ENCODE measurements at places on chromosomes 7 and 10.

DNA sequence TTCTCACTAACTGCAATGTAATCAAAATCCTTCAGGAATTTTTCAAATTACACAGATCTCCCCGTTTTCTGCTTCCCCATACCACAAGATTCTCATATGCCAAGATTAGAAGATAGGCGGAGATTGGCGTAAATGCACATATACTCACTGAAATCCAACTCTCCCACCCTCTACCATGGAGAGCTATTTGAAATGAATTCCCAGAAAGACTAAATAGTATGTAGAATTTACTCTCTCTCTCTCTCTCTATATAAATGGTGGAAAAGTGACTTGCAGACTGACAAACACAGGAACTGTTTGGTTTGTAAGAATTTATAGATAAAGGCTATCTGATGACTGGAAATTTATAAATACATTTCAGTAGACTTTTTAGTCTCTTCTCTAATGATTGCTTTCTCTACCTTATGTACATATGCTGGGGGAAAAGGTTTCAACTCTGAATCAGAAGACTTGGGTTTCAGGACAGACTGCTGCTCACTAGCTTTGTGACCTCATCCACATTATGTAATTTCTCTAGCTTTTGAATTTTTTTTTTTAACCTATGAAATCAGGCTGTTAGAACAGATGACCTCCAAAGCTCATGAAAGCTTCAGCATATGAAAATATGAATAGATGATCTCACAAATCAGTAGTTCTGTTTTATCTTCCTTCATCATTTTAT, 67.8 kb upstream of the CSTF2T start:
- no peak for DNase-seq

DNA sequence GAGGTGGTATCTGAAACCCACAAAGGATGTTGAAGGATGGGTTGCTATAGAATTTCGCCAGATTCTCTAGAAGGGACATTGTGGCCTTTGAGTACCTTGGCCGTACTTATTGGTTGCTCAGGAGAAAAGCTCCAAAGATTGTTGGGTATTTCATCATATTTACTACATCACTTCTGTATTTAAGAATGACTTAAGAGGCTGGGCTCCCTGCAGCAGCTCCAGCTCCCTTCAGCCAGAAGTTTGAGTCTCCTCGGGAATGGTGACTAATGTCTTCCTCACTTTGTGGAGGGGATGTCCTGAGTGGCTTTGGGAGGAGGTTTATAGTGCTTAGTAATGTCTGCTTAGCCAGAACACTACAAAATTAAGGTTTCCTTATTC, 18.1 kb downstream of the MINDY4 start:
- DNase-seq, result no peak

GRCh38 chr10:103062854-103063590, 130.1 kb downstream of the NT5C2 start:
- DNase-seq, result no peak

DNA sequence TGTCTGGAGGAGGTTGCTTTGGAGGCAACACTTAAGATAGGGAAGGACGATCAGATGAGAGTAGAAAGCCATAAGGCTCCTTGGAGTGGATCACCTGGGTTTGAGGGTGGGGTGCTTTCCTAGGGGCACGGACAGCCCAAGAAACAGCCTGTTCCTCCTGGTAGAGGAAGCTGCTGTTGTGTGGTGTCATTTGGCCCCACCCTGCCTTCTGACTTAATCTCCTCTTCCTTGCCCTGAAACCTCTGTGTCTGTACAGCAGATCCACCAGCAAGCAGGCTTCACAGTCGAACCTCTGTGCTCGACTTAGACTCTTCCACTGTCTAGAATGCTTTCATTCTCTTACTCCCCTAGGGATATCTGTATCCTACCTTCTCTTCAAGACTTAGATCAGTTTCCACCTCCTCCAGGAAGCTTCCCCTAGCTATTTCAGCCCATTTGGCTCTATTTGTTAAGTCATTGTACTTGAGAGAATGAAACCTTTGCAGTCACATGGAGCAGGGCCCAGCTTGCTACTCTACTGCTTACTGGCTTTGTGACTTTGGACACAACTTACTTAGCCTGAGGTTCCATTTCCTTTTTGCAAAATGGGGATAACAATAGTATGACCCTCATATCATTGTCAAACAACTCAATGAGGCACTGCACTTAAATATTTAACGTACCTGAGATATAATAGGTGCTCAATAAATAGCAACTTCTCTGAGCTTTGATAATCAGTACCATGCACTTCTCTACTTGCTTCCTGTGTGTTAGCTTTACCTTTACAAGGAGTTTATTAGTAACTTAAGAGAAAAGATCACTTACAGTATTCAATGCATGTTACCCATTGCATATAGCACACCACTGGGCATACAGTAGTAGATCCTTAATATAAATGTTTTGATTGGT, 5.0 kb downstream of the MXI1 start:
- DNase-seq, result no peak

DNA sequence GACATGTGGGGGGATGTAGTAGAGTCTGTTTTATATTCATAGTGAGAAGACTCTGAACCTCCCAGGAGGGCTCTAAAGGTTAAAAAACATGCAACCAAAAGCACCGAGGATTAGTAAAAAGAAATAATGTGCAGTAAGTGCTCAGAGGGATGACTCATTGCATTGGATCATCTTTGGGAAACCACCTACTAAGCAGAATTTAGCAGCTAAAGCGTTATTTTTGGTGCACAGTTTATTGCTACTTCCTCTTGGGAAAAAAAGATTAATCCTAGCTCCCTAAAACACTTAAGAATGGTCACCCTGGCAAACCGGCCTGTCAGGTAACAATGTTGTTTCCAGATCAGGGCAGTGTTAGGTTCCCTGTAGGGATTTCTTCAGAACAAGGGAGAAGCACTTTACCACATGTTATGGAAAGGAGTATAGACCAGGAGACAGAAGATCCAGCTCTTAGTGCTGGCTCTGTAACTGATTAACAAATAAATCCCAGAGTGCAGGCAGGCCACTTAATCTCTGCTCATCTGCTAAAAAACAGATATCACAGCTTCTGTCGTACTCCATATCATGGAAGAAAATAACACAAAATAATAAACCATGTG, 44.8 kb upstream of the FAM133B start:
- no peak for DNase-seq

DNA sequence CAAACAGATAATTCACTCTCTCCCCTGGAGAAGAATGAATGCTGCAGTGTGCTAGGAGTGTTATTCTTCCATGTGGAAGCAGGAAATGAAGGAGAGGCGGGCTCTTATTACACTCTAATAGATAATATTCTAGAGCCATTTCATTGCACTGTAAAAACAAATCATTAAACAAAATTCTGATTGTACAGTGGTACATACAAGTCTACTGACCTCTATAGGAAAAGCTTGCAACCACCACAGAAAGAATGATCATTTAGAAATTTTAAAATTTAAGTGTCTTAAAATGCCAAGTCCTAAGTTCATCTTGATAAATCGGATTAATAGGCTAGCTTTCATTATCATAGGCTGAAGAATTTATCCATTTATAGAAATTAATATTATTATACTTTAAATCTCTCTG, 960.3 kb upstream of the LRRN3 start:
- no peak for DNase-seq

DNA sequence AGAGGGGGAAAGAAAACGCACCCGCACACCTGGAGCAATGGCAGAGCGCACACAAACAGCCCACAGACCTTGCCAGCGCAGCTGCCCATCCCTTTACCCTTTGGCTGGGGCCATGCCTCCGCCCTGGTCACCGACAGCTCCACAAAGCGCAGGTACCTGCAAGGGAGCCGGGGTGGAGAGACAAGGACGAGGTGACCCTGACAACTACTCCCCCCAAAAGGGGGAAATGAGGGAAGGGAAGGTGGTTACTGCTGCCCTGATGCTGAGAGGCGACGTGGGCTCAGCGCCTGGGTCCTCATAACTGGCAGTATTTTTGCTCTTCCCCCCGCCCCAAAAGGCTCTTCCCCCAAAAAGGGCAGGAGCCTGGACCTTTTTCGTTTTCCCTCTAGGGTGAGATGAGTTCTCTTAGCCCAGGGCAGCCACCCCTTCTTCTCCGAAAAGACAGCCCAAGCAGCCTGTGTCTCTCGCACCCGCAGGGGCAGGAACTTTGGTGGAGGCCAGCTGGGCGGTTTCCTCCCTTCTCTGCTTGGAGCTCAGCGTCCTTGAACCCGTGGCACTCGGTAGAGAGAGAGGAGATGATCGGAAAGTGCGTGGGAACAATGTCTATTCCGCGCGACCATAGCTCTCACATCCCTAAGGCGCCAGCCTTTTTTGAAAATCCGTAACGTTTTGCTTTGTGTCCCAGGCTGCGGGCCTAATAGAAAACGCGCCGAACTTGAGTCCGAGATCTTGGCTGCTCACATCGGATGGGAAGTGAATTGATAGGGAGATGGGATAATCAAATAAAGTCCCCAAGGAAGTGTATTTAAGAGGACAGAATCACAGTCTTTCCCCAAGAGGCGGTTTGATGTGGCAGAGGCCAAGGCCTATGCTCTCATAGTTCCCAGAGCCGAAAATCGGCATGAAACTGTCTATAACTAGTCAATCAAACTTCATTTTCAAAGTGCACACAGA, 1.0 kb downstream of the NKX2-3 start:
- DNase-seq, result no peak

GRCh38 chr10:59433720-59434428, 71.5 kb upstream of the FAM13C start:
- no peak for DNase-seq
